CD4-positive, alpha-beta T cell treated with Interleukin-1 beta for 1 hour (primary cell): ENCODE measurements at places on chromosomes 1 and 21.

DNA sequence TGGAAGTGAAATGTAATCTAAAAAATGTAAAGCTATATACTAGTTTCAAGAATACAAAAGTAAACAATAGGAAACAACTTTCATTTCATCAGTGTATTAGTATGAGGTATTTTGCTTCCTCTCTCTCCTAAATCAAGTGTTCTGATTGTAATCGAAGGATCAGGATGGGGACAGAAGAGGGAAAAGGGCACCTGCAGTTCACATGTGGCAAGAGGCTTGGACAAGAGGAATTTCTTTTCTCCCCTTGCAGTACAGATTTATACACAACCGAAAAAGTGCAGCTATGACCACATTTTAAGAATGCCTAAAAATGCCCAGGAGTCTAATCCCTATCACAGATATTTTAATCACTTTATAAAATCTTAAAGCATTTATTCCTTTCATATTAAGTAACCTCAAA is 63.7 kb downstream of the NRIP1 start:
- DNase-seq, result no peak

GRCh38 chr1:16924216-16924918 is 2.6 kb downstream of the CROCC start:
- DNase-seq, result no peak

- DNase-seq, result no peak
Measured at GRCh38 chr1:211588711-211589110, 9.8 kb upstream of the SLC30A1 start.

DNA sequence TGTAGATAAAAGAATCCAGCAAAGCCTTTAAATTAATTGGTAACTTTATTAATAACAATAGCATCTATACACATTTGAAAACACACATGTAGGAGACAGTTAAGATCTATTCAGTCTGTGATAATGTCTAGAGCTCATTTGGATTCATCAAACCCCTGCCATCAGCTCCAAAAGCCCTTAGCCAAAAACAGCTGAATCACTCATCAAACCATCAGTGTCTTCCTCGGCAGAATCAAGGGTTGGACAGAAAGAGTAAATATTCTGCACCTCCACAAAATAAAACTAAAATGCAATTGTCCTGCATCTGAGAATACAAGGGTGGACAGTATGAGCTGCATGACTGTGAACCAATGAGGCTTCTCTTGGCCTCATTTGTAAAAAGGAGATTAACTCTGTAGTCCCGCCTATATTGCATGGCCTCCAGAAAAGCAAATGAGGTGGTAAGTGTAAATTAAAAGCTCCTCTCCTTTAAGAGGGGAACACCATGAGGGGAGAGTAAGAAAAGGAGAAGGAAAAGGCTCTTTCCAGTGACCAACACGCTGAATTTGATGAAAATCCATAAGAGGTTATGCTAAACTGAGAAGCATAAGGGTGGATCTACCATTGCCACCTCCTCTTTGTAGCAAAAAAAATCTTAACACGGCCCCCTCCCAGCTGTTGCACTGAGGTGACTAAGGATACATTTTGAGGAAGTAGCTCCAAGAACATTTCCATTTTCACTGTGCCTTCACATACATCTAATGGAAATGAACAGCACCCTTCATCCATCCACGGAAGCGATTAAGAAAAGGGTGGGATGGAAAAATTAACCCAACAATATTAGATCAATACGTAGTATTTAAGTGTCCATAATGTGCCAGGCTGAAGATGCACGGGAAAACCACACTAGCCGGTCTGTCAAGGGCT is 14.7 kb upstream of the BOLA1 start:
- peak; percentile 24 for DNase-seq

- DNase-seq, result no peak
Measured at GRCh38 chr1:95440511-95440910, 206.5 kb downstream of the RWDD3 start.

DNA sequence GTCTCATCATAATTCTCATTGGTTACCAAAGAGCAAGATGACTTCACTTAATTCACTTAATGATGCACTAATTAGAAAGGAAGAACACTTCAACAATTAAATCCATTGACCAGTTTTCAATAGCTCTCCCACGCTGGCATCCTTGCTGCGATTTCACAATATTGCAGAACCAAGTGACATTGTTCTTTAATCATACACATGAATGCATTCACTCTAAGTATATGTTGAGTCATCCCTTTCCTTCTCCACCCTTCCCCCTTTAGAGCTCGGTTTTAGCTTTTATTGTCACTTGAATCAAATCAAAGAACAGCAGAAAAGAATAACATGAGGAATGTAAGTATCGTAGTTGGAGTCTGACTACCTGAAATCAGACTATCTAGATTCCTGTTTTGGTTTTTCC is 233.6 kb upstream of the FMN2 start:
- peak; percentile 9 for DNase-seq

- peak; percentile 11 for DNase-seq
Measured at GRCh38 chr1:62528015-62528414, 69.3 kb upstream of the ANGPTL3 start.

DNA sequence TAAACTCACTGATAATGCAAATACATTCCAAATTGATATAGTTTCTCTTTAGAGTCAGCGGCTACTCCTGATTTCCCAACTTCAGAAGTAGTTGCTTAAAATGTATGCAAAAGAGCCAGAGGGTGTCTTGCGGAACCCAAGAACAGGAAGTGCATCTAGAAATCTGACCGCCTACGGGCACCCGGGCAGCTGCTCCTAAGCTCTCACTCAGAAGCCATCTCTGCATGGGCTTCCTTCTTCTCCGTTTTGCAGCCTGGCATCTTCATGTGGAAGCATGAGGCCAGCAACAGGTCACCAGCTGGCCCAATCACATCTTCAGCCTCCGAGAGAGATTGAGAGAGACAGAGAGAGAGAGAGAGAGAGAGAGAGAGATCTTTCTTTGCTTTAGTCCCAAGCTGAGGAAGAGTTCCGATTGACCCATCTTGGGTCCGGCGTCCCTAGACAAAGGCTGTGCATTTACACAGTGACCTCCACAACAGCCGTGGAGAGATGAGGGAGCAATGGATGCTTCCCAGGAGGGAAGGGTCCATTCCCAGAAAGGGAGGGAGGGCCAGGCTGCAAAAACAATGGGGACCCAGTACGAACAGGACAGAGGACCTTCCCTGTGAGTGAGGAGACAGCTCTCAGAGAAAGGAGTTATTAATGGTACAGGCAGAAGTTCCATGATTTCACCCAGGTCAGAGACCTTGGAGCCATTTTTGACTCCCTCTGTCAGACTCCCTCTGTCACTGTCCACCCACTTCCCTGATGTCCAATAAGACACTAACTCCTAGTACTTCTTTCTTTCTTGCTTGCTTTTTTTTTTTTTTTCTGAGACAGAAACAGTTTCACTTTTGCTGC is 28.2 kb upstream of the SLC30A1 start:
- peak; percentile 29 for DNase-seq

DNA sequence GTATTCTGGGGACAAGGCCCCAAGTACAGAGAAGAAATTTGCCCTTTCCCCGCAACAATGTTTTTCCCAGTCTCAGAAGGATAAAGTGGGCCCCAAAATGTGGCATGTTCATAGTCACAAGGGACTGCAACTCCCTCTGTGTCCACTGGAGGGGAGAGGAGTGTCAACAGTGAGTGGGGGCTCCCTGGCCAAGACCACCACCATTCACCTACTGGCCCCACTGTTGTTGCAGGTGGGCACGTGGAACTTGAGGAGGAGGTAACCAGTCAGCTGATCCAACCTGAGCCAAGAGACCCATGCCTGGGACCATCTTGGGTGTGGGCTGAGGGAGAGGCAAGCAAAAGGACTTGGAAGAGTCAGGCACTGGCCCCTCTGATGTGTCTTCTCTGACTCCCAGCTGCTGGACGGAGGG is 777 bp downstream of the NUDT17 start:
- peak; percentile 28 for DNase-seq

DNA sequence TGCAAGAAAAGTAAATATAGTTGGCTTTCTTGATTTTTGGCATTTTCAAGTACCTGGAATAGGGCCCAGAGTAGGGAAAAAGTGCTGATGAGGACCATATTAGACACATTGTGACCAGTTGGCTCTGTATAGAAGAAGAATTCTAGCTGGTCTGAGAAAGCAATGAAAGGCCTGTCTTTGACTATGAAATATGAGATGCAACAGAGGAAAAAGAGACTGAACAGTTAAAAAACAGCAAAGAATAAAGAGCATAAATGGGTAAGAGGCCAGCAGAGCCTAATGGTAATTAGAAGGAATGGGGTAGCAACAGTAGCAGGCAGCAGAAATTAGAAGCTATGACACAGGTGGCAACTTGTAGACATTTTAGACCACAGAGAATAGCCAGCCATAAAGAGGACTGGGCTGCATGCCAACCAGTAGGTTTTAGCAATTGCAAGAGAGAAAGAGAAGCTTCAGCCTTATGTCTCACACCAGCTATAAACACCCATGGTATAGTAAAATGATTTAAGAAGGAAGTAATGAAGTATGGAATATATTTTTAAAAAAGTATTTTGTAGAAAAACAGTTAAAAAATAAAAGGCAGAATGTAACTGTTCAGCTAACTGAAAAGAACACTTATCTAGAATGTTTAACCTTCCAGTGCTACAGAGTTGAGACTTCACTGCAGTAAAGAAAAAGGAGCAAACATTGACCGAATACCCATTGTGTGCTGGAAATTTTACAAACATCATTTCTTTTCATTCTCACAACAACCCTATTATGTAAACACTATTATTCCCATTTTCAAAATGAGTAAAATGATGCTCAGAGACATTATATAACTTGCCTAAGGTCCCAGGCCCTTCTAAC is 114.1 kb downstream of the LHX4 start:
- no peak for DNase-seq

DNA sequence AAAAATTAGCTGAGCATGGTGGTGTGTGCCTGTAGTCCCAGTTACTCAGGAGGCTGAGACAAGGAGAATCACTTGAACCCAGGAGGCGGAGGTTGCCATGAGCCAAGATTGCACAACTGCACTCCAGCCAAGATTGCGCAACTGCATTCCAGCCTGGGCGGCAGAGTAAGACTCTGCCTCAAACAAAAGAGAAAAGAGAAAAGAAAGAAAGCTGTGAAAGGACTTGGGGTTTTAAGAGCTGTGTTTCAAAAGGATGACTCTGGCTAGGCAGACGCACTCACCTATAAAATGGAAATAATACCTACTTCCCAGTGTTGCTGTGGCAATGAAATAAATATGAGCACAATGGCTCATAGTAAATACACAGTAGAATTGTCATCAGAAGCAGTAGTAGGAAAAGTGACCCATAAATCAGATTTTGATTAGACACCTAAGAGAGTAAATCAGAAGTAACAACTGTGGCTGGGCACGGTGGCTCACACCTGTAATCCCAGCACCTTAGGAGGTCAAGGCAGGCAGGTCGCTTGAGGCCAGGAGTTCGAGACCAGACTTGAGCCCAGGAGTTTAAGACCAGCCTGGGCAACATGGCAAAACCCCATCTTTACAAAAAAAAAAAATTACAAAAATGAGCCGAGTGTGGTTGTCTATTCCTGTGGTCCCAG is 45.9 kb upstream of the PUM1 start:
- DNase-seq, result no peak

DNA sequence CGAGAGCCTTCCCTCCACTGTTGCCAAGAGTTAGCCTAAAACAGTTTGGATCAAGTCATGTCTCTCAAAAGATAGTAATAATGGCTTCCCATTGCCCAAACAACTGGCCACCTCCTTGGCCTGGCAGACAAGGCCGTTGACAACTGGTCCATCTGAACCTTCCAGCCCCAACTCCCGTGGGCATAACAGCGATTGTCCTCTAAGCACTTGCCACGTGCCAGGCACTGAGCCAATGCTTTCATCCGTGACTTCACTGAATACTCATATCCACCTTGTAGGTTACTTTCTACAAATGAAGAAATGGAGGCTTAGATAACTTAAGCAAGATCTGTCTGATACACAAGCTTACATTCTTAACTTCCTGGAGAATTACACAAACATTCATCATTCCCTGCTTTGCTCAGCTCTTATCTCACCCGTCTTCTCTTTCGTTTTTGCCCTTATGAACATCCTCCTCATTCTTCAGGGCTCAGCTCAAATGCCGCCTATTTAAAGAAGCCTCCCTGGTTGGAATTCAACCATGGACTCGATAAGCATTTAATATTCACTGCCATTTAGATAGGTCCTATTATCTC is 106.4 kb downstream of the KCND3 start:
- no peak for DNase-seq

DNA sequence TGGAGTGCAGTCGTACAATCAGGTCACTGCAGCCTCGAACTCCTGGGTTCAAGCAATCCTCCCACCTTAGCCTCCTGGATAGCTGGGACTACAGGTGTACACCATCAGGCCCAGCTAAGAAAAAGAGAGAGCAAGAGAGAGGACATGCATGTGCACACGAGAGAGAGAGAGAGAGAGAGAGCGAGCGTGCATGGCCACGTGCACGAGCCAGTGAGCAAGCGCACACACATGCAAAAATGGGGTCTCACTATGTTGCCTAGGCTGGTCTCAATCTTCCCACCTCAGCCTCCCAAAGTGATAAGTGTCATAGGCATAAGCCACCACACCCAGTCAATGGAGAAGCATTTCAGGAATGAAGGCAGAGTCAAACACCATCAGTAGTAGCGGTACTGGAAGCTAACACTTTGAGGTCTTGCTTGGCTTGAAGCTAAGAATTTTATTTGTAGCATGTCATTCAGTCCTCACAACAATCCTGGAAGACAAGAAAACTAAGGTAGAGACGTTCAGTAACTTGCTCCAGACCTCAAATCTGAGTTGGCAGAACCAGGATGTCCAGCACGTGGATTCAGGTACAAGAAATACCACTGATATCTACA is 14.5 kb downstream of the GNB1 start:
- no peak for DNase-seq

DNA sequence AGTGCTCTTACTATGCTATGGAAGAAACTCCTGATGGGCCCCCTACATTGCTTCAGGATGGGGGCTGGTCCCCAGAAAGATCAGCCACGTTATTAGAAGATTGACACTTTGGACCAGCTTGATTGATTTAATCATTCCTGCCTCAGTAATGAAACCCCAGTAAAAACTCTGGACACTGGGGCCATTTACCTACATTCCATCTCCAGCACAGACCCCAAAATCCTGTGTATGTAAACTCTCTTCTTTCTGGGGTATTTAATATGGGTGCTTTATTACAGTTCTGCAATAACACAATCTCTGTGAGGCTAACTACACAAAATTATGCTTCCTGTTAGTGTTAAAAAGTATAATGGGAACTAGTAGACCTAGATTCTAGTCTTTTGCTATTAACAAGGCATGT is 96.6 kb downstream of the KCNK1 start:
- DNase-seq, result no peak

DNA sequence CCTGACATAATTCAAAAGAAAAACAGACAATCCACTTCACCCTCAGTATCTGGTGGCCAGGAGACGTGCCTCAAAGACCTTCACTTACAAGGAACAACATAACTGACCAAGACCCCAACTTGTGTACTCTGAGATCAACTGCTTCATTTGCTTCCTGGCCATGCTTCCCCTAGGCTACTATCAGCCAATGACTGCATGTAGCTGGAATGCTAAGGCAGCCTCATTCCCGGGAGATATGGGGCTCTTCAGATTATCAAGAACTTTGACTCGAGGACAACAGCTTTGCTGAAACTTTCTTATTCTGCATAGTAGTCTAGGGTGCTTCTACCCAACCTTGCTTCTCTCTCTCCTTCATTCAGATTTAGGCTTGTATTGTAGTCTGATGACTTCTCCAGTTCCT is 11.7 kb upstream of the UCK2 start:
- DNase-seq, result no peak

- no peak for DNase-seq
Measured at GRCh38 chr1:165287781-165288180, 68.7 kb downstream of the LMX1A start.

GRCh38 chr1:48230236-48230635 is 7.7 kb downstream of the SLC5A9 start:
- DNase-seq, result no peak
